Esophagus squamous epithelium (tissue), 5 donors: ENCODE measurements at places on chromosomes 12 and 14.

GRCh38 chr14:105486974-105487448 is 325 bp downstream of the CRIP1 start:
- no peak for DNase-seq

DNA sequence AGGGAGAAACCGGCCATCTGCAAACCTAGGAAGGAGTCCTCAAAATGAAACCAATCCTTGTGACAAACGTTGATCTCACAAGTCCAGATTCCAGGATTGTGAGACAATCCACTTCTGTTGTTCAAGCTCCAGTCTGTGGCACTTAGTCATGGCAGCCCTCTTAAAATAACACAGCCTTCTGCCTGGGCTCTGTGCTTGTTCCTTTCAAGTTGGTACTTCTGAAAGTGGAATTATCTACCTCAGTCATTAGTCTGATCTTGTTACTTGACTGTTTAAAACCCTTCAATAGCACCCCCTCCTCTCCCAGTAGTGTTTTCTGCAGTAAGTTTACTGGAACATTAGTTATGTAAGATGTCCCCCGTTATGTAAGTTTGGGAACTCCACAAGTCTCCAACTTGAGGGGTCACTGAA is 111.0 kb upstream of the HIF1A start:
- no peak for DNase-seq

DNA sequence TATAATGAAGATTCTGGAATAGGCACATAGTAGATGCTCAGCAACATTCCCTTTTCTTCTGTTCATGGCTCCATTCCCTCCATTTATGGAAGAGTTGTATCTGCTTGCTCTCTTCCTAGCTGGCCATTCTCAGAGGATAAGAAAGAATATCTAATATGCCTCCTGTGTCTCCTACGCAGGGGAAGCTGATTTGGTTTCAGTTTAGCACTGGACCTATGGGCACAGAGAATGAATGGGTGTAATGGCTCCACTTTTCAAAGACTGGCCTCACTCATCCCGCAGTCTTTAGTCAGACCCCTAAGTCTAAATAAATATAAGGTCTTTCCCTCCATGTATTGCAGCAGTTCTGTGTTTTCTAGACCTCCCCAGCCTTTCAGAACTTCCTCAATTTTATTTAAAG is 2.0 kb downstream of the PKP2 start:
- no peak for DNase-seq

DNA sequence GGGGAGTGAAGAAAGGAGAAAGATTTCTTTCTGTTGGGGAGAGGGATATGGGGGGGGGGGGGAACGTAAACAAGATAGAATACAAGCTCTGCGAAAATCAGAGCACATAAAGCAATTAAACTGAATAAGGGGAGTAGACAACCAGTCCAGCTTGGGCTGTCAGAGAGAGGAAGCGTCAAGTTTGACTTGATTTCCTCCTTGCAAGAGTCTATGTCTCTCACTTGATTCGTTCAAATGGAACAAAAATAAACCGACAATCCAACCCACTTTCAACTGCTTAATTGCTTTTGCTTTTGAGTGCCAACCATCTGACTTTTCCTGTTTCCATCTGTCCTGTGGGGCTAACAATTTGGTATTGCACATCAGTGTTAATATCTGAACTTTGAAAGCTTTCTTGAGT is 942 bp downstream of the SYT1 start:
- no peak for DNase-seq

- no peak for DNase-seq
Measured at GRCh38 chr14:104250175-104250574, 111.8 kb downstream of the KIF26A start.

- no peak for DNase-seq
Measured at GRCh38 chr14:81511111-81511904, 22.3 kb downstream of the SEL1L start.

DNA sequence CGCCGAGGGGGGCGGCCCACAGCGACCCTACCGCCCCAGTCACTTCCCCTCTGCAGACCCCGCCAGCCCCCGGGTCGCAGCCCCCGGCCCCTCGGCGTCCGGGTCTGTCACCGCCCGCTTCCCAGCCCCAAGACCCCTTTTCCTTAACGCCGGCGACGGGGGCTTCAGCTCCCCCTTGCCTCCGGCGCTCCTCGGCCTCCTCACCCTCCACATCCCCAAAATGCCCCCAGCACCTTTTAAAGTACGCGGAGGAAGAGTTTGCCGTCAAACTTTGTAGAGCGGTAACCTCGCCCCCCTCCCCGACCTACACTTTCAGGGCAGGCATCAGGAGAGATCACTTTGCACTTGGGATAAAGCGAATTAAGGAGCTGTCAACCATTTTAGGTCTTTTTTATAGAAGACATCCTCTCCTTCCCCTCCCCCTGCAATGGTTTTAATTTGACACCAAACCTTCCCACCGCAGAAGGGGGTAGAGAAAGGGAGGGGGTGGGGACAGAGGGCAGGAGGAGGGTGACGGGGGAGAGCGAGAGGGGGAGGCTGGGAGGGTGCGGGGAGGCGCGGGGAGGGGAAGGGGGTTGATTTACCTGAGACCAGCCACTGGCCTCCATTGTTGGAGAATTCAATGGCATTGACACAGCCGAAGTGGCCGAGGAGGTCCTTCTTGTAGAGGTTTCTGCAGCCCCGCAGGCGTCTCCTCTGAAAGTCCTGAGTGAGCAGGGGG is 578 bp downstream of the DCAF5 start:
- DNase-seq = no peak

GRCh38 chr12:51393676-51394545 is 2.7 kb upstream of the GALNT6 start:
- no peak for DNase-seq

GRCh38 chr12:118544569-118544968 is 168.2 kb downstream of the SUDS3 start:
- DNase-seq = no peak

DNA sequence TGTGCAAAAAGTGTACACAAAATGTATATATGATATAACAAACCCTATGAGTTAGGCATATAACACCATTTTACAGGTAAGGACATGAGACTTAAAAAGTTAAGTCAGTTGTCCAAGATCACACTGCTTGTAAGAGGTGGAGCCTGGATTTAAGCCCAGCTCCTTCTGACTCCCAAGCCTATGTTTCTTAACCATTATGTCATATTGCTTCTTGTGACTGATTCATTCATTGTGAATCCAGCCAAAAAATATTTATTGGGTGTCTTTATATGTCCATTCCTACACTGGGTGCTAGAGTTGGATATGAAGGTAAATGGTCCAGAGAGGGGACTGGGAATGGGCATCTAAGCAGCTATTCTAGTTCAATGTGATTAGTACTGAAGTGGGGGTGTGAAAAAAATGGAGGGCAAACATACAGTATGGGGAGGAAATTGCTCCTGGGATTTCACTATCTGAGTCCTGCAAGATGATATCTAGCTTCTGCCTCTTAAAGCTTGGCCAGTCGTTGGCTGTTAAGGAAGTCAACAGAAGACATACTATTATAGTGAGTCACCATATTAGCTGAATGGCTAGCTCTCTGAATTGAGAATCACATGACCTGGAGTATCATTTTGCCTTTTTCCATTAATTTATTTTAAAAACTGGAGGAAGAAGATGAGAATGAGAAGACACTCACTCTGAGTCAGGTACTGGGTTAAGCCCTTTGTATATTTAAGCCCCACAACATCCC is 28.8 kb downstream of the PAX9 start:
- DNase-seq = no peak

DNA sequence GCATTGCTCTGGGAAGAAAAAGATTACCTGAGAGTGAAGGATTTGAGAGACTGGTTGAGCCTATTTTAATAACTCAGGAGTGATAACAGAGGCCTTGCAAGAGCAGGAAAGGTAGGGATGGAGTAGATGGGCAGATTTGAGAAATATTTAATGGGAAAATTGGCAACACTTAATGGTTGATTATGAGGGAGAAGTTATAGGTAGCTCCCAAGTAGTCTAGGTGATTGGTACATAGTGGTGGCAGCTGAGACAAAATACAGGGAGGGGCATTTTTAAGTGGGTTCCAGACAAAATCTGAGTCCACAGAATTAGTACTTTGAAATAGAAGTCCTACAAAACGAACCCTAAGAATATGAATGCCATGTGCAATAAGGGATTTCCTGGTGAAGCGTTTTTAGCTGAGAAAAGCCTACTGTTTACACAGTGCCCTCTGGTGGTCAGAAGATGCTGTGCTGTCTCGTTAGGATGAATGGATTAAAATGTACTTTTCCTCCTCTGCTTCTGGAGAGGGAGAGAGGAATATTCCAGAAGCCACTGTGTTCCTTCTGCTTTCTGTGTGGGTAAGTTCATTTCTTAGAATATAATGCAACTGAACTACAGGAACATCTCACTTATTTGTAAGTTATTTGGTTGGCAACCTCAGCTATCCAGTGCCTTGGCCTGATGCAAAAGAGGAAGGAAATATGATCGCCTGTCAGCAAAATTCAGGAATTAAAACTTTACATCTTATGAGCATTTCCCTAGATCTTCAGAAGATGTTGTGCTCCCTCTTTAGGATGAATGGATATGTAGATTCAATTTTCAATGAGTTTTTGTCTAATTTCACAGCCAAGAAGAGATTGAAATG is 6.5 kb downstream of the ZBTB1 start:
- DNase-seq = no peak

GRCh38 chr12:81558031-81558430 is 201.1 kb downstream of the PPFIA2 start:
- no peak for DNase-seq

DNA sequence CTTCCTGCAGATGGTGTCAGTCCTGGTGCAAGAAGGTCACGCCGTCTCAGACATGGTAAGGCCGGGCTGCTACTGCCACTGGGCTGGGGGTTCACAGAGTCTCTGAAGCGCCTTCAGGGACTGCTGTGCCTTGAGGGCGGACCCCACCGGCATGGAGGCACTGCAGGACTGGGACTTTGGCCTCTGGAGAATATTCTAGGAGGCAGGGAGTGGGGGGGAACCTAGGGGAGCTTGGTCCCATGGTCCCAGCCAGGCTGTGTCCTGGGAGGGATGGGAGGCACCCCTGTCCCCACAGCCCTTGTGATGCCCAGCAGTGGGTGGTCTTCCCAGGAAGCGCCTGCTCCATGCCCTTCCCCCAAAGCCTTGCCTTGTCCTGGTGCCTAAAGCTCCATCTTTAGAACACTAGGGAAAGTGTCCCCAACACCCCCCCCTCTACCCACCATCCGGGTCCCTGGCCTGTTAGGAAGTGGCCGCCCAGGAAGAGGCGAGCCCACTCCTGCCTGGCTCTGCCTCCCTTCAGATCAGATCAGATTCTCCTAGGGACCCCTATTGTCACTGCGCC is 1.5 kb downstream of the AMN start:
- DNase-seq = no peak

DNA sequence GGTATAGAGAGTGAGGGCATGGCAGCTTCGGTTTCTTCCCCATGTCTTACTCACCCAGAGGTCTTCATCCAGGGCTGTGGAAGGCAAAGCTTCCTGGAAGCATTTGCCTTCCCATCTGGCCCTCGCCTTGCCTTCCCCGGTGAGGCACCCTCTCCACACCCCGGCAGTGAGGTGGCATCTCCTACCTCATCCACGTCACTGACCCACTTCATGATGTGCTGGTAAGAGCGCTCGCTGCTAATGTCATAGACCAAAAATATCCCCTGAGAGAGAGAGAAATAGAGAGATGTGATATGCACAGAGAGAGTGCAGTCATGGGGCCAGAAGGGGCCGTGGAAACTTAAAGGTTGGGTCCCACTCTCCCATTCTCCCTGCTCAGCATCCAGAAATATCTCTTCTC is 8.3 kb upstream of the GPX2 start:
- DNase-seq = no peak

DNA sequence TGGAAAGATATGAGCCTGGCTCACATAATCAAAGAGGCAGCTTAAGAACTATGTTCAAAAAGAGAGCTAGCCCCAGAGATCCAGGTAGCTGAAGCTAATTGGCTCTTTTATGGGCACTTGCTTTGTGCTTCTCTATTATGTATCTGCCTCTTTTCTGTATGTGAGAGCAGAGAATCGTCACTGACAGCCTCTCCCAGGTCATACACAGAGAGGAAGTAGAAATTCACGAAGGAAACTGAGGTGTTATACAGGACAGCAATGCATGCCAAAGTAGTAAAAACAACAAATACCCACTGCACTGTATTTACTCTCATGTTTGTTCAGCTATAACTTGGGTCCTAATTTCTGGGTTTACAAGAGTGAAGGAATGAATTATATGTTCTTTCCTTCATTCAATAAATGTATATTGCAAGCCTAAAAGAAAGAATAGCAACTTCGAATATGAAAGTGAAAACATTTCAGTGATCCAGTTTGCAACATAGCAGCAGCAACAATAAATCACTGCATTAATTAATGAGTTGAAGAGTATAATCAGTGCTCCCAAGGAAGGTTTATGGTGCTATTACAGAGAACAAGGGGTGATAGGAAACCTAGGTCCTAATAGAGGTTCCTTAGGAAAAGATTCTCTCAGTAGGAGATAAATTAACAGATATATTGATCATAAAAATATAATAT is 47.1 kb upstream of the ATXN7L3B start:
- DNase-seq = no peak

DNA sequence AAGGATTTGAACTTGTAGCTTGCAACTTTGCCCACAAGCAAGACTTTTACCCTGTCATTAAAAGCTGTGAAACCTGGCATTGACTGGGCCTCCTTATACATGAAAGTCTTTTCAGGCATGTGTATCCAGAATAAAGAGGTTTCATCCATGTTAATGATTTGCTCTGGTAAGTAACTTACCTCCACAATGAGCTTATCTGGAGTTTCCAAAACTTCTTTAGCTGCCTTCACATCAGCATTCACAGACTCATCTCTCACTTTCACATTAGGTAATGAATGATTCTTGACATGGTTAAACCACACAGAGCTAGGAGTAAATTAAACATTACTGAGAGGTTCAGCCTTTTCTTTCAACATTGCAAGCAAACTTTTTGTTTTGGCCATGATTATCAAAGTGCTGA is 234.4 kb upstream of the CLEC14A start:
- DNase-seq = no peak

- no peak for DNase-seq
Measured at GRCh38 chr12:46259713-46260112, 9.1 kb downstream of the SLC38A1 start.

DNA sequence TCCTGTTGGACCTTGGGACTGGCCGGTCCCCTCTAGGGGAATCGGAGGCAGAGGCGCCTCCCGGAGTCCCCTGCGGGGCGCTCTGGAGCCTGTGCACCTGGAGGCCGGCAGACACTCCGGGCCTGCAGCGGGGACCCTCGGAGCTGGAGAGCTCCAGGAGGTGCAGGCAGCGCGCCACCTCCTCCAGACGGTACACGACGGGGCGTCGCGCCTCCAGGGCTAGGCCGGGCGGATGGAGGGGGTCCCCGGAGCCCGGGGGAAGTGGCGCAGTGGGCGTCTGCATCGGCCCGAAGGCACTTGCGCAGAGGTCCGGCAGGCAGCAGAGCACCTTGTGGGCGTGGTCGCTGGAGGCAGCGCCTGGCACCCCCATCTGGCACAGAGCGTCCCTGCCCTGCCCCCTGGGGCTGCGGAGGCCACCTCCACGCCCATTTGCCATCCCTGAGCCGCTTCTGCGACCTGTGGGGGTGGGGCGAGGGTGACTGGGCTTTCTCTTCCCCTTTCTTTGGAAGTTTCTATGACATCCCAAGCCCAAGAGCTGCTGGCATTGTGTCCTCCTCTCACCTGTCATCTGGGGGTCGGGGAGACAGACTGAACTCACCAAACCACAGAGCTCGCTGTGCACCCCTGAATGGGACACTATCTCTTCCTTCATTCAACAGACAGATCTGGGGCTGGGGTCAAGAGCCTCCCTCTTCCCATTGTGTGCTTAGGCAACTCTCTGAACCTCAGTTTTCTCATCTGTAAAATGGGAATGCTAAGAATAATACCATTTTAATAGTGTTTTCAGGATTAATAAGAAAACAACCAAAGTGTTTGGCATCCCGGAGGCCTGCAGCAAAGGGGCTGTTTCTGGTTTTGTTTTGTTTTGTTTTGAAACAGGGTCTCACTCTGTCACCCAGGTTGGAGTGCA is 37.5 kb upstream of the CORO1C start:
- DNase-seq = no peak
